ENCODE measurements at places on chromosomes 16 and 17.
A peak's percentile ranks its signal among the peaks of the same experiment; 100 is the strongest.

GRCh38 chr17:66717641-66718058, 117.3 kb upstream of the CACNG5 start:
- no peak for DNase-seq

GRCh38 chr16:29729116-29729521, 16.7 kb downstream of the C16orf54 start:
- no peak for DNase-seq

DNA sequence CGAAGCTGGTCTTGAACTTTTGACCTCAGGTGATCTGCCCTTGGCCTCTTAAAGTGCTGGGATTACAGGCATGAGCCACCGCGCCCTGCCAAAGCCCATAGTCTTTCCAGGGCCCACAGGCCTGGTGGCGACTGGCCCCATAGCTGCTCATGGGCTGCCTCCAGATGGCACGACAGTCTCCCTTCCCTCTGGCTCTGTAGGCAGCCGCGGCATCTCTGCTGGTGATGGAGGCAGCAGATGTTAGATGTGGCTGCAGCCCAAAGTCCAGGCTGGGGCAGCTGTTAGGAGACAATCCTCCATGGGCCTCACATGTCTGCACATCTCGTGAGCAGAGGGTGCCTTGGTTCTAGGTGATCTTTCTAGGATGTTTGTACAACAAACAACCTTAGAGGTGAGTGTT, 69.7 kb upstream of the DNAJA2 start:
- no peak for DNase-seq

- DNase-seq: peak; percentile 38
Observed at GRCh38 chr17:38727736-38728135, 2.4 kb upstream of the CISD3 start.

GRCh38 chr17:6660805-6661463, 9.4 kb downstream of the C17orf100 start:
- DNase-seq: no peak

DNA sequence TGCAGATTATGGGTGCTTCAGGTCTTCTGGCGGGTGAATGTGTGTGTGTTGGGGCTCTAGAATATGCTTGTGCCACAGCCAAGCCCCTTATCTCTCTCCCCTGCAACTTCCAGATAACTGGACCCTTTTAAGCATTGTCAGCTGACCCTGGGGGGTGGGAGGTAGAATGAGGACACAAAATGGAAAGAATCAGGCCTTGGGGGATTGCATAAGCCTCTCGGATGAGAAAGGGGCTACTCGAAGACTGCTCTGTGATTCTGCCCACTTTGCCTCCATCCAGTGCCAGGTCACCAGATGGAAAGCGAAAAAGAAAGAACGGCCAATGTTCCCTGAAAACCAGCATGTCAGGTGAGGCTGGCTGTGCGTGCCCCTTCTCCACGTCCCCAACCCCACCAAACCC, 13.8 kb downstream of the THRA start:
- DNase-seq: no peak

GRCh38 chr17:48720266-48721008, 1.9 kb downstream of the PRAC1 start:
- no peak for DNase-seq

DNA sequence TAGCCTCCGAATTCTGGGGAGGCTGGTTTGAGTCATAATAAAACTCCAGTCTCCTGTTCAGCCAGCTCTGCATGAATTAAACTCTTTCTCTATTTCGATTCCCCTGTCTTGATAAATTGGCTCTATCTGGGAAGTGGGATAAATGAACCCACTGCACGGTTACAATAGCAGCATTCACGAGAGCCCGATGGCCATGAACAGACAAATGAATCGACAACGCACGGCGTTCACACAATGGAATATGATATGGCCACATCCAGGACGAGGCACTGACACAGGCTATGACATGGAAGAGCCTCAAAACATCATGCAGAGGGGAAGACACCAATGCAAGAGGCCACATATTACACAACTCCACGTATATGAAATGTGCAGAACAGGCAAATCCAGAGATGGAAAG, 5.6 kb upstream of the CARD14 start:
- no peak for DNase-seq

GRCh38 chr17:949623-950303, 29.8 kb downstream of the NXN start:
- DNase-seq: no peak

DNA sequence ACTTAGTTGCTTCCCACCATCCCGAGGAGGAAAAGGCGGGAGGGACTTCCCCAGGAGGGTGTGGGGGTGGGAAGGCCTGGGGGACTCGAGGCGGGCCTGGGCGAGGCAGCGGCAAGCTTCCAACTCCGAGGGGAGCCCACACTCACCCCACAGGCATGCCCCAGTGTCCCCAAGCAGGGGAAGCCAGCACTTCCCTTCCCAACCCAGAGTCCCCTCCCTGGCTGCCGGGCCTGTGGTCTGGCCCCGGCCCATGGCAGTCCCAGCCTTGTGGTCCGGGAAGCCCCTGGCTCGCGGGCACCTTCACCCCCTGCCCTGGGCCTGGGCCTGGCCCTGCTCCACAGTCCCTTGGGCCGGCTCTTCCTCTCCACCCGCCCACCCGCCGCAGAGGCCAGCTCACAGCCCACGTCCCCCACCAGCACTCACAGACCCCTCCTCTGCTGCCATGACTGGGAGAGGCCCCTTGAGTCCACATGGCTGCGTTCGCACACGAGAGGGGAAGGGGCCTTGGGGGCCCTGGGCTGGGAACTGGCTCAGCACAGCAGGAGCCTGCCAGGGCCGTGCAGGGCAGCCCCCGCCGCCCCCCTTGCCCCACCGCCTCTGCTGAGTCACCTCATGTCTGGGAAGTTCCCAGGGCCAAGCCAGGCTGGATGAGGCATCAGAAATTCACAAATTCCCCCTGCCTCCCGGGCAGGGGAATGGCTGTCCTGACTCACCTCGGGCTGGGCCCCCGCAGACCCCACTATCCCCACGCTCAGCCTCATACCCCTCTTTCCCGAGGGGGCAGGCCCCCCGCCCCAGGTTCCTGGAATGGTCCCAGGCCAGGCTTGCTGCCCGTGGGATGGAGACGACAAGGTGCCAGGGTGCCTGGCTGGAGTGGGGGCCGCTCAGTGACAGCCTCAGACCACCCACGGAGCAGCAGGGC, 27.8 kb downstream of the BAHCC1 start:
- no peak for DNase-seq

- DNase-seq: no peak
Observed at GRCh38 chr17:622356-622755, 92.3 kb downstream of the VPS53 start.

- DNase-seq: no peak
Observed at GRCh38 chr17:34302636-34303035, 16.6 kb upstream of the CCL8 start.

- DNase-seq: no peak
Observed at GRCh38 chr17:49946964-49947584, 21.9 kb upstream of the DLX4 start.

DNA sequence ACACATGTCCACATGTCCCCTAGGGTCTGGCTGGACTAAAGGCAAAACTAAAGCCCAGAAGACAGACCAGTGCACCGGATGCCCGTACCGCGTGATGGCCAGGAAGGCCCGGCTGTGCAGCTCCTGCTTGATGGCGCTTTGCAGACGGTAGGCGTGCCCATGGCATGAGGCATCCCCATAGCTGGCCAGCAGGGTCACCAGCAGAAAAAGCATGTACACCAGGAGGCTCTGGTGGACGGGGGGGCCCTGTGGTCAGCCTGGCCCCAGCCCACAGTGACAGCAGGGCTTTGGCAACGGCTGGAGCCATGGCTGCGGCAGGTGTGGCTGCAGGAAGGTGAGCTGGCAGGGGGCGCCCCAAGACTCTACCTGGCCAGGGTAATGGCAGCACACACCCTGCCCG, 42.8 kb downstream of the PKD1 start:
- DNase-seq: no peak

- no peak for DNase-seq
Observed at GRCh38 chr17:77634710-77635109, 323.8 kb upstream of the TNRC6C start.

- DNase-seq: no peak
Observed at GRCh38 chr17:7132511-7133094, 18.0 kb upstream of the ASGR2 start.

GRCh38 chr16:10561425-10561824, 19.0 kb downstream of the EMP2 start:
- DNase-seq: no peak

DNA sequence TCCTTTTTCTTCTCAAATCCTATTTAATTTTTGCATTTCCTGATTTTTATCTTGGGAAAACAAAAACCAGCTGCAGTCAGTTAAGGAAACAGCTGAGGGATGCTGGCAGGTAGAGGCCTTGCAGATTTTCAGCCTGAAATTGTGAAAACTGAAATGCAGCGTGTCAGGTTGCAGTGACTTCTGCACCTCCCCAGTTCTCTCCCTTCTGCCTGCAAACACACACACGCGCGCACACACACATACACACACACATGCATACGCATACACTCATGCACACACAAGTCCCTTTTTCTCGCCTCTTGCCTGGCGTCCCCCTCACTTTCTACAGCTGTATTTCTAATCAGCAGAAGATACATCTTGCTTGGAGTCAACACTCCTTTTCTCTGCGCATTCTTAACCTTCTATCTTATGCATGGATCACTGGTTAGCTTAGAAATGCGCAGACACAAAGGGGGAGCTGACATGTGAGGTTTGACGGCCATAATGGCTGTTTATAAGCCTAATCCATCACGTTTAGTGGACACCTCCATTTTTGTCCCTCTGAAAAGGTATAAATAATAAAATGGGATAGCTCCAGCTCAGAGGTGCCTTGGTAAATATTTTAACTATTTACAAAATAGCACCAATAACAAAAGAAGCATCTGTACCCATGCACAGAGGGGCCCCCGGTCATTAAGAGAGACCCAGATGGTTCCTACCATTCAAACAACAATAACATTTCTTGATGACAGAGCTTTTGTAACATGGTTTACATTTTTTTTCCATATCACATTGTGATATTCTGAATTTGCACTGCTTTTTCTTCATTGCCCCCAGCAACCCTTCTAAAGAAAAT, 392.1 kb upstream of the SALL1 start:
- DNase-seq: no peak

- no peak for DNase-seq
Observed at GRCh38 chr17:77999413-78000173, 41.1 kb downstream of the TNRC6C start.

DNA sequence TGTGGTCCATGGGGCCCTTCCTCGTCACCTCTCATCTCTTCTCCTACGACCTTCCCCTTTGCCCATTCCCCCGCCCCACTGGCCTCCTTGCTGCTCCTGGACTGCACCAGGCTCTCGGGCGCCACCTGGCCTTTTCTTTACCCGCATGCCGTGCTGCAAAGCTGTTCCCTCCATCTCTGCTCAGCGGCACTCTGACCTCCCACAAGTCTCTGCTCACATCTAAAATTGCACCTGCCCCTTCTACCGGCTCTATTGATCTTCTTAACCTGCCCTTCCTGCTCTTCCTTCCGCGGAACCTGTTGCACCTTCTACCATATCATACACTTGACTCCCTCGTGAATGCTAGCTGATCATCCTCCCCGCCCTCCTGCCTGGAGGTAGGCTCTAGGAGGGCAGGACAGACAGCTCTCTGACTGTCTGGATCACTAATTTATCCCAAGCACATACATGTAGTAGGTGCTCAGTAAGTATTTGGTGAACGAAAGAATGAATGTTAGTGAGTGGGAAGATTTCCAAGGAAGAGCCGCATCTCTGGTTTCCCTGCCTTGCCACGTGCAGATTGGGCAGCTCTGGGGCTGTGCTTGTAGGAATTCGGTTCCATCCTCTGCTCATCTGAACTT, 17.3 kb downstream of the DNAH17 start:
- no peak for DNase-seq

DNA sequence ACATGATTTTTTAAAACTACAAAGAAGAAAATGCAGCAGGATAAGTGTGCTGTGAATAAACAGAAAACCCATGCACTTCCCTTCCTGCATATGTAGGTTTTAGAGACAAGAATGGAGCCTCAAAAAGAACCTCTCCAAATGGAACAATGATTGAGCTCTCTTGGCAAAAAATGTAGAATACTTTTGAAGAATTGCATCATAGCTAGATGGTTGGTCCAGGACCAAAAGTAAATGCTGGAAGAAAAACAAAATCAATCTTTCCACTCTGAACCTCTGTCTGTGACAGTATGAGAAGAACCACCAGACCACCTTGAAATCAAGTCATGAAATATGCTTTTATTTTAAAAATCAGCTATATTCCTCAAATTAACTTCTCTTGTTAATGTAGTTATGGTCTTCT, 17.5 kb downstream of the HELZ start:
- no peak for DNase-seq

DNA sequence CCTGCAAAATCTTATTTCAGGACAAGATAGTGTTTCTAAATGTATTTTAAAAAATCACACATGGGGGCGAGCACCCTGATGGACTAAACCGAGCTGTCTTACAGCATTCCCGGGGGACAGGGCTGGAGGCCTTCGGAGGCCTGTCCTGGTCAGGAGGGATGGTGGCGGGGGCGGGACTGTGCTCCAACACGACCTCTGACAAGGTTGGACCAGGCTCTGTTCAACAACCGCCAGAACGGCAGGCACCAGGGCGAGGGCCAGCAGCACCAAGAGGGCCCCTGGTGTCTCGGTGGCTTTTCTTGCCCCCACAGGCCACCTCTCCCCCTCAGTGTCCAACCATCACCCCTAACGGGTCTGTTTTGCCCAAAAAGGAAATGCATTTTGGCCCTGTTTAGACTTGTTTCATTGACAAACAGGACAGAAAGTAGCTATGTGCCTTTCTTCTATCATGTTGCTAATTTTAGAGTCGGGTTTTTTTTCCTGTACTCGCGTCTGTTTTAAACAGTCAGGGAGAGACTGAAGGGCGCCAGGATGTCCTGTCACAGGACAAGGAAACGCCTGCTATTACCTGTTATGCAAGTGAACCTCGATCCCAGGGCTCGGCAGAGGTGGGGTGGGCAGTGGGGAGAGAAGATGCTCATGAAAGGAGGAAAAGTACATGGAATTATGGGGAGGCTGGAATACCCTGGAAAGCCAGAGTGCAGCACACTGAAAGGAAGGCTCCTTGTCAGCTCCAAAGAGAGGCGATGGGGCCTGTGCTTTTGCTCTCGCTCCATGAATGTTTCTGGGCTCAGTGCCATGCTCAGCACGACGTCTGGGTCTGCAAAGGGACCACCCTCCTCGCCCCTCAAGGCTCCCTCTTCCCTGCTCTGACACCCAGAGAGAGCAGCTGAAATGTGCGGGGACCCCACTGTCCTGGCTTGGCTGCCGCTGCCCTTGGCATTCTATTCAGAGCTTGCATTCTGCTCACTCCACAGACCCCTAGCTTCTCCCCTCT, 11.9 kb downstream of the TMEM204 start:
- no peak for DNase-seq

DNA sequence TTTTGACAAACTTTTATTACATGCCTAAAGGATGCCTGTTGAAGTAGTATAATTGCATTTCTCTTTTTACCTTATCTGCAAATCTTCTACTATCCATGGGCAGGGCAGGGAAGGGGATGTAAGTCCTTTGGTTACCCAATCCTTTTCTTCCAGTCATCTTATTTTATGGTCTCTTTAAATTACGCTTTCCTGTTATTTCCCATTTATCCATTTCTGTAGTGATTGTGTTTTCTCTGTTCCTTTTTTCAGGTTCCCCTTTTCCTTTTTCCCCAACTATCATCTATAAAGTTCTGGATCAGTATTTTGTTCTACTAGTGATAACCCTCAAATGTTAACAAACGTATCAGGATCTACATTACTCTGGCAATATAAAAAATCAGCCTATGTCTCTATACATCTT, 3.3 kb upstream of the ABCA9 start:
- DNase-seq: no peak

All from stimulated activated CD4-positive, alpha-beta T cell treated with anti-CD3 and anti-CD28 coated beads, Interleukin-1b, Interleukin-23, amount 100 ng/mL, for 24 hours (primary cell).